Thoracic aorta (tissue), 2 donors: ENCODE measurements at places on chromosomes 1 and 21. TPM values are rescaled to one million over a fixed set of nuclear protein-coding genes. Genes with fewer than 3 reads are reported as not detected.

DNA sequence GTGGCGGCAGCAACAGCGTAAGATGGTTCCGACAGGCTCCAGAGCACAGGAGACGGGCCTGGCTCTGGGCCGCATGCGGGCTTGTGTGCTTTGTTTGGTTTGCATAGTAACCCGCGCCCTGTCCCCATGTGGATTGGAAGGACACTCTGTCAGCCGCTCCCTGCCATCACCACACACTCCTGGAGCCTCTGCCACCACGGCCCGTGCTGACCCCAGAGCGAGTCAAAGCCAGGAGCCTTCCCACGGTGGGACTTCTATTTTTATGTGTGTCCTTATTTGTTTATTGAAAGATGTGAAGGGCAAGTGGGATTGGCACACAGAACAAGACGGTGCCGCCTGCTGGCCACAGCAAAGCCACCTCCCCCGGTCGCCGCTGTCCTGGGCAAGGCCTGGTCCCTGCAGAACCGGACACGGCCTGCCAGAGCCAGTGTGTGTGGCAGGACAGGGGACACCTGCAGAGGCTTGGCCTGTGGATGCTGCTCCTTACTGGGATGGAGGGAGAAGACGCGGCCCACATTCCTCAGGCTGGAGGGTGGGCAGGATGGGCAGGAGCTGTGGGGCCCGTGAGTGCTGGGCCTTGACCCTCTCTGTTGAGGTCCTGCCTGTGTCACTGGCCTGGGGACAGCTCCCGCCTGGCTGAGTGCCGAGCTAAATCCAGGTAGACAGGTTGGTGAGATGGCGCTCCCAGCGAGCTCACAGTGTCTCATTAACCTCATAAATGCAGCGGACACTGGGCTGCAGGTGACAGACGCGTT, 64.4 kb downstream of the AGPAT3 start:
- no peak for DNase-seq

- no peak for DNase-seq
These were observed 22.8 kb upstream of the LRRC38 start for GRCh38 chr1:13536571-13536970.

Gene C1orf115
- total RNA-seq = 6.8 TPM

Gene MARK1
- total RNA-seq = 11.9 TPM

Gene MYBPH
- total RNA-seq = not detected

DNA sequence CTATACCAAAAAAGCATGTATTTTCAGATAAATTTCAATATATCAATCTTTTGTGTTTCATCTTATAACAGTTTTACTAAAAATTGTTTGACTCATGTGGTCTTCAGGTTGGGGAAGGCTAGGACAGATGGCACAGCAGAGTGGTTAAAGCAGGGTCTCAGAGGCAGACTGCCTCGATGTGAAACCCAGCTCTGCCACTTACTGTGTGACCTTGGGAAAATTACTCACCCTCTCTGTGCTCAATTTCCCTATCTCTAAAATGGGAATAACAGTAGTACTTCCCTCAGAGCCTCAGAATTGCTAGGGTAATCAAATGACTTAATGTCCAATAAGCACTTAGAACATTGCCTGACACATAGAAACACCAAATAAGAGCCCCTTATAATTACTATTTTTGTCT, 262.1 kb upstream of the FMN2 start:
- DNase-seq = no peak

DNA sequence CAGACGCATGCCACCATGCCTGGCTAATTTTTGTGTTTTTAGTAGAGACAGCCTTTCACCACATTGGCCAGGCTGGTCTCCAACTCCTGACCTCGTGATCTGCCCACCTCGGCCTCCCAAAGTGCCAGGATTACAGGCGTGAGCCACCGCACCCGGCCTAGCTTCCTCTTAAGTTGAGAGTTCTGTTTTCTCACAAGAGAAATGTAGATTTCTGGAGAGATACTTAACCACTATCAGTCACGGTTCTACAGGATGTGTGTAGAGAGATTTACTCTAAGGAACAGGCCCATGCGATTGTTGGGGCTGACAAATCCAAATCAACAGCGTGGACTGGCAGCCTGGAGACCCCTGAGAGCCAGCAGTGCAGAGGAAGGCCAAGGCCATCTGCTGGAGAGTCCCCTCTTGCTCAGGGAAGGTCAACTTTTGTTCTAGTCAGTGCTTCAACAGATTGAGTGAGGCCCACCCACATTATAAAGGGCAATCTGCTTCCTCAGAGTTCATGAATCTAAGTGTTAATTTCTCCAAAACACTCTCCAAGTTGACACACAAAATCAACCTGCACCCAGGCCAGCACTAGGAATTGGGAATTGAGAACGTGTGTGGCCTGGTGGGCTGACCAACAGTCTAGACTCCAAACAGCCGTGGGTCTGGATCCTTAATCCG, 38.7 kb downstream of the CHAF1B start:
- no peak for DNase-seq

Gene LCK
- total RNA-seq = 10.5 TPM

DNA sequence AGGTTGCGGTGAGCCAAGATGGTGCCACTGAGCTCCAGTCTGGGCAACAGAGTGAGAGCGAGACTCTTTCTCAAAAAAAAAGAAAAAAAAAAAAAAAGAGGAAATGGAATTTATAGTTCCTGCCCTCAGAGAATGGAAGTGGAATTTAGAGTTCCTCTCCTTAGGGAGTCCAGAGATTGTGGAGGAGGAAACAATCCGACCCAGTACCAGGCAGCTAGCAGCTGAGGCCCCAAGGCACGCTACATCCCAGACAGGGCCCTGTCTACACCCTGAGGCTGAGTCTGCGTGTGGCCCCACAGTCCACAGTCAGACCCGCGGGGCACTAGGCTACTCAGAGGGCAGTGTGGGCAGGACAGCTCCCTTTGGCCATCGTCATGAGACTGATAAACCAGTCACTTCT, 1.9 kb upstream of the MFN2 start:
- DNase-seq = no peak

DNA sequence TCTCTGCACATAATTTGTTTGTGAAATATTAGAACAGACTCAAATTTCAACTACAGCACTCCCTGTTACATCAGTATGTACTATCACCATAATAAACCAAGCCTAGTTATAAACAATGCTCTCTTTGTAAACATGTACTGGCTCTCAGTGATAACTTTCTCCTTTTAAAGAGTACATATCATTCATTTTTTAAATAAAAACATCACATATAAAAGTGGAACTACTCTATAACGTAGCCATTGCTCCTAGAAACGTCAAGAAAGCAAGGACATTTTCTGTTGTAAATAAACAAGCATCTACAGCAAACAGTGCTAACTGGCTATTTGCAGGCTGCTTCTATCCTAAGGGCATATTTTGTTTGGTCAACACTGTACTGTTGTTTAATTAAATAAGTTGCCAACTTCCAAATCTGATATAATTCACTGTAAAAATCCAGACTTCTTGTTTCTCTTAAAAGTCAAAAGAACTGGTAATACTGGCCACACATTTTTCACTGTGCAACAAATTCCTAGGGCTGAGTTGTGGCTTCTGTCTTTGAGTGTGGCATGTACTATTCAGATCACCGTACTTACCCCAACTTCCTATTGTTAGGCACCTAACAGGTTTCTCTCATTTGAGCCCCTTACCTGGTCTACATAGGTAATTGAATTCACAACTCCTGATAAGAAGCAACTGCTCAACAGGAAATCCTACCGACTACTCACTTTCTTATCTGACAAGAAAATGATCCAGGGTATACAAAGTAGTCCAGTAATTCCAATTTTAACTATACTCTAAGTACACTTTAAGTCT, 111.9 kb downstream of the DENND1B start:
- no peak for DNase-seq

GRCh38 chr1:163914785-163915413, 593.1 kb downstream of the NUF2 start:
- DNase-seq = no peak
